H7 (cell line): ENCODE measurements at places on chromosomes 7 and 10.

GRCh38 chr7:71511361-71511807 lies 379.4 kb downstream of the GALNT17 start:
- DNase-seq, result peak; percentile 63

DNA sequence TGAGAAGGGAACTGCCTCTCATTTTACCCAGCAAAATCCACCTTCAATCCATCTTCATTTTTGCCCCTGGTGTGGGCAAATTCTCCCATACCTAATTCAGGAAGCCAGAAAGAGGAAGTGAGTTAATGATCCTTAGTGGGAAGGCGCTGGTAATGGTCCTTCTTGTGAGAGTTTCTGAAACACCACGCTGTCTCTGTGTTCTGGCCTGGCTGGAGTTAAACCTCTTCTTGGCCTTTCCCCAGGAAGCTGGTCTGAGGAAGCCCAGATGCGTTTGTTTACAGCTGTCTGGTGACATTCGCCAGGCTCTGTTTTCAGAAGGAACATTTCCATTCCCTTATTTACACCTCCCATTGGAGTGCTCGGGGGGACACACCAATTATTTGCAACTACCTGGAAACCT lies 24.3 kb downstream of the HTRA1 start:
- DNase-seq, result no peak

GRCh38 chr7:82975811-82976468 lies 186.7 kb downstream of the PCLO start:
- no peak for DNase-seq

DNA sequence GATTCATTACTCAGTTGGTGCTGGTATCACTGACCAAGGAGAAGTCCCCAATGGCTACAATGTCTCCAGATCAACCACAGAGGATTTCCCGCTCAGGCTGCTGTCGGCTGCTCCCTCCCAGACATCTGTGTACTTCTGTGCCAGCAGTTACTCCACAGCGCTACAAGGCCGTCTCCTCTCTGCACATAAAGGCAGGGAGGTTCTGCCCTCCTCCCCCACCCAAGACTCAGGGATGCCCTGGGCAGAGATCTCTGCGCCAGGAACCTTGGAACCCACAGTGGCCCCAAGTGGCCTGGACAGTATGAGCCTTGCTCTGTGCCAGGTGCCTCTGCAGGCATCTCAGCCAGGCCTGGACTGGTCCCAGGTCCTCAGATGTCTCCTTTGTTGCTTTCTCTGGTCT lies 193.4 kb upstream of the PRSS58 start:
- no peak for DNase-seq

DNA sequence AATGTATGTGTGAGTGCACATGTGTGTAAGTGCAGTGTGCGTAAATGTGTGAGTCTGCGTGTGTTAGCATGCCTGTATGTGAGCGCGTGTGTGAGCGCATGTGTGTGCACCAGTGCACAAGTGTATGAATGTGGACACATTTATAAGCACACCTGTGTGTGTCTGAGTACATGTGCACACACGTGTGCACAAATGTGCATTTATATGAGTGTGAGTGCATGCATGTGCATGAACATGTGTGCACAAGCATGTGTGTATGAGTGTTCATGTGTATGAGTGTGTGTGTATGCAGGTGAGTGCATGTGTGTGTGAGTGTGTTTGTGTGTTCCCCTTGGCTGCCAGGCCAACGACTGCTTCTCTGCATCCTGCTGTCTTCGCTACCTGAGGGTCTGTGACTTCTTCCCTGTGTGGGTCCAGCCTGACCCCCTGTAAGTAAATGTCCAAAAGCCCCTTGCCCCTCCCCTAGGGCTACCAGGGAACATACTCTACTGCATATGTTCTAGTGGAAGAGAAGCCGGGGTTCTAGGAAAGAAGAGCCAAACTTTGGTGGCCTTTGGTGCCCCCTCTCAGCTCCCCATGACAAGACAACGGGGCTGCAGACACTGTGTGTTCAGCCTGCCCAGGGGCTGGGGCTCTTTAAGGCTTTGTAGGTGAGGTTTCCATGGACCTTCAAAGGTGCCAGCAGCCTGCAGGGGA lies 17.0 kb downstream of the GOLGA7B start:
- peak; percentile 67 for DNase-seq

- DNase-seq, result no peak
These were observed 104.7 kb downstream of the SEPTIN7 start for GRCh38 chr7:35905555-35905954.

DNA sequence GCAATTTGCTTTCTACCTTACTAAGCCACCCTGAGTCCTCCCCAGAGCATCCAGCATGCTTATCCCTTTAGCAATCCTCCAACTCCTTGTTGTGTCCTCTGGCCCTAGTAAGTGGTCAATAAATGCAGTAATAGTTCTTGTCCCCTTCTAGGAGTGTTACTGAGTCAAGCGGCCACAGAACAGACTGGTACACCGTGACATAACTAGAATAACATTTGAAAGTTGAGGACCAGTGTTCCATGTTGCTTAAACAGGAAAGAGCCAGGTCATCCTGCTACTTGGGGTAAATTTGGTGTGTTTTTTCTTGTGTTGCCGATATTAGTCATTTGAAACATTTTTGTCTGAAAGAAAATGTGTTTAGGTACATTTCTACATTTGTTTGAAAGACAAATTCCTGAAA lies 4.8 kb upstream of the CDK6 start:
- no peak for DNase-seq

DNA sequence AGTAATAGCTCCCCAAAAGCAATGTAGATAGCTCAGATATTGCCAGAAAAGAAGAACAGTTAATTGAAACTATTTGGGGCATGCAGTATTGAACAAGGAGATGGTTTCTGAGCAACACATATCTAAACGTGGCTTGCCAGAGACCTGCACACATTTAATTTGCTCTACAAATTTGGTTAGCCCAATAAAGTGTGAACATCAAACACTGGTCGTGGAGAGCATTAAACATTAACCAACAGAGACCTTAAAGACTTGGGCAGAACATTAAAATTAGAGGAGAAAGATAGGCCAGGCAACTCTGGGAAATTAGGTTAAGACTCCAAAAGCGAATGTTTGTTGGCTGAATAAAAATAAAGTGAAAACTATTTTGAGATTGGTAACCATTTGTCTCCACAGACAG lies 61.6 kb upstream of the ARID5B start:
- no peak for DNase-seq

DNA sequence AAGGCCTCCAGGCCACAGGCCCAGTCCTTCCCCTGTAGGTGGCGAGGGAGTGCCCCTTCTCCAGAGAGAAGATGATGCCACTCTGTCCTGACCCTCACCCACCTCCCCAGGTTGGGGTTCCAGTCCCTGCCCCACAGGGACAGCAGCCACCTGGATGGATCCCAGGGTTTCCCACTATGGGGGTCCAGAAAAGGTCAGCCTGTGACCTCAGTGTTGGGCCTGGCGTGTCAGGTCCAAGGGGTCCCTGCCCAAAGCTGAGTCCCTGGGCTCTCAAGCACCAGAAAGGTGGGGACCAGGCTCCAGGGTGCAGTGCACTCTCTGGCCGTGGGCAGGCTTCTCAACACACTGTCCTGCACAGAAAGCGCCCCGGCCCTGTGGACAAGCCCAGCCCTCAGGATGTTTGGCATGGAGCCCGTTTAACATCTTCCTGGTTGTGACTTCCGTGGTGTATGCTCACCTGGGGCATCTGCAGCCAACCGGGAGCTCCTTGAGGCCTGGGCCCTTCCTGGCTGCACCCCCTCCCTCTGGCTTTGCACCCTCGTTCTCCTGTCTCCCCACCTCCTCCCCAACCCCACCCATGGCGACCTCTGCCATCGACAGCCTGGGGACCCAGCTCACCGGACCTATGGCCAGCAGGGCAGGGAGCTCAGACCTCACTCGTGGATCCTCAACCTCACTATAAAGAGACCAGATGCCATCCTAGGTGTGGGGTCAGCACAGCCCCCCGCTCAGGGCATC lies 58.3 kb upstream of the PPP2R2D start:
- DNase-seq, result no peak
